ENCODE measurements at places on chromosomes 1 and 21. TPM values are rescaled to one million over a fixed set of nuclear protein-coding genes. Genes with fewer than 3 reads are reported as not detected.

The MMP23B gene
- total RNA-seq: 1.8 TPM

The RIPK4 gene
- total RNA-seq: not detected

The LRRC3 gene
- total RNA-seq: 5.1 TPM

The AQP10 gene
- total RNA-seq: not detected

The LYSMD1 gene
- total RNA-seq: 4.9 TPM

Measured in activated CD4-positive, alpha-beta T cell treated with anti-CD3 and anti-CD28 coated beads, Interleukin-2, amount 10 ng/mL, durations not matched to agents 7 days and 5 days (primary cell).